ENCODE measurements at places on chromosomes 4 and X.

GRCh38 chrX:123835661-123836371, 24.0 kb upstream of the XIAP start:
- peak; percentile 18 for DNase-seq

GRCh38 chrX:111521169-111521568, 9.7 kb downstream of the SERTM2 start:
- DNase-seq, result no peak

DNA sequence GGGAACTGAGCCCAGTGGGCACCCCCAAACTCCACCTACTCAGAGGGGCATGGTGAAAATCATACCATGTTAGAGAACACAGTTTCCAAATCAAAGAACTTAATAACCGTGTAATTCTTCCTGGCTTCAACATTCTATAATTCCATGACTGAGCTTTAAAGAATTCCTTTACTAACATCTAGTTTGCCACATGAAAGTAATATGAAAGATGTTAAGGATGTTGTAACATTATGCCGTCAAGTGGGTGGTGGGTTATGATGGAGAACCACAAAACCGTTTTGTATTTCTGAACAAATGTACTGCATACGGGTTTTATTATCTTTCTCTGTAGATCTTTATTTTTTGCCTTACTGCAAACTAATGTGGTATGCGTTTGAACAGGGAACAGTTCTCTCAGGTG, 549.0 kb upstream of the MAGEB2 start:
- DNase-seq, result no peak

- DNase-seq, result no peak
Measured at GRCh38 chr4:118877797-118878196, 10.9 kb upstream of the SYNPO2 start.

DNA sequence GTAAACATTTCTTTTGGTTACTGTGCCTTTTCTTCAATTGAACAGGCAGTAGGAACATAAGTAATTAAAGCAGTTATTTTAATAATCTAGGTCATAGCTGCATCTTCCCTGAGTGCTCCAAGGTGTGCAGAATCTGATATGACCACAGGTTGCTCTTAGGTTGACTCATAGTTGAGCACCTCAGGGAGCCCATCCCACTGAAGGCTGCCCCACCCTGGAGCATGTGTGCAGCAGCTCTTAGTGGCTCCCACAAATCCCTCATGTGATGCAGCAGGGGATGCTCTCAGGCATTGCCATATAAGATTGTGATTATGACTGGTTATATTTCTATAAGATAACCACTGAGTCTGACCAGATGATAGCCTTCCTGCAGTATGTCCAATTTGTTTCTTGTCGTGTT, 72.3 kb downstream of the ZNF518B start:
- no peak for DNase-seq

- no peak for DNase-seq
Measured at GRCh38 chr4:100591161-100591876, 73.5 kb upstream of the EMCN start.

GRCh38 chrX:96590403-96590802, 94.2 kb upstream of the DIAPH2 start:
- no peak for DNase-seq

GRCh38 chr4:76002176-76002575, 5.1 kb downstream of the CXCL9 start:
- DNase-seq, result no peak

GRCh38 chr4:103497692-103498091, 222.1 kb downstream of the TACR3 start:
- DNase-seq, result no peak

DNA sequence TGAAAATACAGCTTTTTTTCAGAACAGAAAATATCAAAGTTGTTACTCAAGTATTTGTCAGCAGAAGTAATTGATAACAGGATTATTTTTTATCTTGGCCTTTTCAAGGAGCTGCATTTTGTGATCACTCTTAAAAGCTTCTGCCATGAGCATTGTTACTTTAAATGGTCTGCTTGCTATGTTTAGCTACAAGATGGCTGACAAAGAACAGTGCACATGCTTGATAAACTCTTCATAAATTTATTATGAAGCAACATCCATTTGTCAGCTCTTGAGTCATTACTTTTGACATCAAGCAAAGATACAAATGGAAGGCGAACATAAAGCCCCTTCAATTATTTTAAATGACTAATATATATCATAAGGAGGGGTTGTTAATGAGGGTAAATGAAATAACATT, 205.4 kb upstream of the RPS6KA3 start:
- DNase-seq, result no peak

DNA sequence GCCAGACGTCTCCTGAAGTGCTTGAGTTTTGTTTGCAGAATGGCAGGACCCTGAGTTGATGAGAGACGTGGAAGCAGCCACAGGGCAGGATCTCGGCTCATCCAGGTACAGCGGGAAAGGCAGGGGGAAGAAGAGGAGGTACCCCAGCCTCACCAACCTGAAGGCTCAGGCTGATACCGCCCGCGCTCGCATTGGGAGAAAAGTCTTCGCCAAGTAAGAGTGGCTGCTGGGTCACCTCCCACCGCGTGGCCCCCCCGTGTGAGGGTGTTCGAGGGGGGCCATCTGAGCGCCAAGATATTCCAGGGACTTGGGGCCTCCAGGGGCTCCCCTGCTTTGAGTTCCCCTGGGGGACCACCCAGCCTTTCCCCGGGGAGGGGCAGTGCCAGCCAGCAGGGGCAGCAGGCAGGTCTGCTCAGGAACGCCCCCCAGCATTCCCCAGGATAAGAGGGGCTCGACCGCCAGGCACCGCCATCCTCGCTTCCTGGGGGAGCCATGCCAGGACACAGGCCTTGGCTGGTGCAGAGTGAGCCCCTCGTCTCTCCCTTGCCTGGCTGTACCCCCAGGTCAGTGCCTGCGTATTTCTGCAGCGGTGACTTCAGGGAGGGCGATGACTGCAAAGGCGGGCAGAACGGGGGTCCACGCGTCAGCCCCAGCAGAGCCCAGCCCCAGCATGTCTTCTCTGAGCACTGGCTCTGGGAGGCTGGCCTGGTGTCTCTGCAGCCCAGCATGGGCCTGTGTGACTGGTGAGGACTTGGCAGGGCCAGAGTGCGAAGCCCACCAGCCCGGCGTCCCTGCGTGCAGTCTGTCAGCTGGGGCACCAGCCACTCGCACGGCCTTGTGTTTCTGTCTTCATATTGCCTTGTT, 22.3 kb downstream of the NKX1-1 start:
- DNase-seq, result no peak

DNA sequence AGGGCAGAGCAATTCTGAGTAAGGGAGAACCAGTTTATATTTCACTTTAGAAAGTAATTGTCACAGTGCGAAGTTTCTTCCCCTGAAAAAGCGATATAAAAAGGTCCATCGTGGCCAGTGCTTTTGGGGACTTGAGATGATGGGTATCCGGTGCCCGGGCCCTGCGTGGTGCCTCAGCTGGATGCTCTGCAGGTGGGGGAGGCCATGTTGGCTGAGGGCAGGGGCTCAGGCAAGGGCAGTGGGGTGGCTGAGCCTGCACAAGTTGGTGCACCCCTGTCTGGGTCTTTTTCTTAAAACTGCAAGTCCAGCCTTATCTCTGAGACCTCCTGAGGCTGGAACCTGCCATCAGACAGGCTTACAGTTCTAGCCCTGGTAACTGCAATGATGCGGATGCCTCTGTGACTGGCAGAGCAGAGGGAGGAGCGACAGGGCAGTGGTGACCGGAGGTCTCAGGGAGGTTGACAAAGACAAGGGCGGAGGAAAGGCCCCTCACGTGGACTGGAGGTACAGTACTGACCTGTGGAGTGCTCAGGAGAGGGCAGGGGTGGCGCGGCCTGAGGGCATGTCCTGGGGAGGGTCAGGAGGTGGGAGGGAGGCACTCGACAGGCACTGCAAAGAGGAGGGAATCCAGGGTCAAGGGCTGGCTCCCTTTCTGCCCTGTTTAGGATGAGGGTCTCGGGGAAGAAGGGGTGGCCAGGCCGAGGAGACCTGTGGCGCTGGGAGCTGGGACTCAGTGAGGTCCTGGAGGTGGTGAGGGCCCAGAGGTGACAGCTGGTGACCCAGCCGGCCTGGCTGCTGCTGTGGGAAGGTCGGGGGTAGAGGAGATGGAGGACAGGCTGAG, 1.8 kb downstream of the RGS12 start:
- no peak for DNase-seq

DNA sequence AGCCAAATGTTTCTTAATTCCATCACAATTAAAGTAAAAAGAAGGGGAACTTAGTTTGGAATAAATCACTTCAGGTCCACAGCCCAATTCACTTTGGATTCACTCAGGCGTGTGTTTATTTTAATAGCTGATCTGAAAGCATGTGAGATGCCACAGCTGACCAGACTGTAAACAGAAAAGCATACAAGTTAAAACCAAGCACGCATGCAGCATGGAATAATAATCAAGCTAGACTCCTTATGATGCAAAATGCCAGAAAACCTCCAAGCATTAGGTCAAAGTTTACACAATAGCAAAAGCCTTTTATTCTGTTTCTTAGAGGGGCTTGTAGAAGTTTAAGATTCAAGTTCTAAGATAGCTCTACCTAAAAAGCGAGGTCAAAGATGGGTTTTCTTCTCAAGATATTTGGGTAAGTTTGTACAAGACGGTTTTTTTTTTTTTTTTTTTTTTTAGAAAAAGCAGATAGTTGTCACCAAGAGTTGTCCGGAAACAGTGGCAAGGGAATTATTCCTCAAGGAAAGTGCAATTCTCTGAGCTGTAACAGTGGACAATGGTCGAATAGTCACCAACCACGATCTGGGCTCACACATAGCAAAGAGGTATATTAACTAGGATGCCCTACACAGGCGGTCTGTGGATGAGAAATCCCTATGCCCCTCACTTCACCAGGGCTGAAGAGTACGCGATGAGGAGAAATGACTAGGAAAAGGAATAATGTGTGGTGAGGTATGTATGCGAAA, 763 bp upstream of the PRRG1 start:
- no peak for DNase-seq

DNA sequence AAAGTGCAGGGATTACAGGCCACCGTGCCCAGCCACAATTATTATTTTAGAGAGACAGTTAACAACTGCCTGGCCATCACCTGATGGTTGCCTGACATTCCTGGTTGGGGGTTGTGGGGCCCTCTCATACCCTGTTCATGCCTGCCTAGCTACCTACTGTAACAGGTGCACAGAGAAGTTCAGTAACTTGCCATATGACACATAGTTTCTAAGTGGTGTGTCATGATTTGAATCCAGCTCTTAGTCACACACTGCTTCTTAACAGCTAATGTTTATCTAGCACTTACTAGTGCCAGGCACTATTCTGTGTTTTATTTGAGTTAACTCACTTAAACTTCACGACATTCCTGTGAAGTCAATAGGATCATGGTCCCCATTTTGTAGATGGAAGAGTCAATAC, 122.7 kb upstream of the JADE1 start:
- DNase-seq, result no peak

DNA sequence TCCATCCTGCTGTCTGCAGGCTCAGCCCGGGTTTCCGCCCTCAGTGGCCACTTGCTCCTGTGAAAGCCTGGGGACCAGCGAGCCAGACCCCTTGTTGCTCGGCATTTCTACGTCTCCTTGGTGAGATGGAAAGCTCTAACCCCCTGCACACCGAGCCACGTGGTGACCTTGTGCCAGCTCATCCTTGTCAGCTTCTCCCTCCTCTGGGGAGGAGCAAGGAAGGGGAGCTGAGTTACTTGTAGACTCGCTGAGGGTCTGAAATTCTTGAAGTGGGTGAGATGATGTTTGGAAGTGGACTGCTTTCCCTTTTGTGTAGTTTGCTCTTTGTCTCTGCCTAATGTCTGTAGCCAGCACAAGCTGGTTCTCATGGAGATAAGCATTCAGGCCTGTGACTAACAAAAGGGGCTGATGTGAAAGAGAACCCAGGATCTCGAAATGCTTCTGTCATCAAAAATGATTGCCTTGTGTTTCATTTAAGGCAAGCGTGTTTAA, 29.3 kb downstream of the RGS12 start:
- DNase-seq, result no peak
